Bladder microvascular endothelial cell (primary cell): ENCODE measurements at places on chromosomes 4 and X. TPM values are rescaled to one million over a fixed set of nuclear protein-coding genes. Genes with fewer than 3 reads are reported as not detected.

The TNMD gene
- total RNA-seq: under 0.01 TPM in 1 of 2 replicates, not detected in the other

The MTNR1A gene
- under 0.01 TPM in 1 of 2 replicates, not detected in the other for total RNA-seq

The RPA4 gene
- 1.3 and 4.7 TPM in 2 replicates for total RNA-seq

The NPY1R gene
- 0.06 TPM in 1 of 2 replicates, not detected in the other for total RNA-seq

The TEC gene
- total RNA-seq: 1.8 and 2.3 TPM in 2 replicates

The PI4K2B gene
- 20.1 and 21.5 TPM in 2 replicates for total RNA-seq

The ZXDA gene
- 11.3 and 18.3 TPM in 2 replicates for total RNA-seq

The GLRA3 gene
- not detected in 2 replicates for total RNA-seq

The KLKB1 gene
- total RNA-seq: 0.06 and 0.16 TPM in 2 replicates

The HTT gene
- total RNA-seq: 62.4 and 64.3 TPM in 2 replicates

The ERCC6L gene
- total RNA-seq: 3.1 and 3.5 TPM in 2 replicates

The CSN1S1 gene
- total RNA-seq: not detected in 2 replicates

The DCHS2 gene
- total RNA-seq: under 0.01 TPM in 1 of 2 replicates, not detected in the other

The SUPT20HL2 gene
- total RNA-seq: not detected in 2 replicates

The TCEAL1 gene
- total RNA-seq: 15.1 and 16.0 TPM in 2 replicates

The CXCL10 gene
- 1.1 and 5.5 TPM in 2 replicates for total RNA-seq

The RRH gene
- 0.06 TPM in 1 of 2 replicates, not detected in the other for total RNA-seq
